Occipital lobe (tissue), 3 donors: ENCODE measurements at places on chromosomes 1 and 21. TPM values are rescaled to one million over a fixed set of nuclear protein-coding genes. Genes with fewer than 3 reads are reported as not detected.

Gene EFNA4
- total RNA-seq: 0.62 TPM

GRCh38 chr1:4650481-4650880, 3.9 kb upstream of the AJAP1 start:
- no peak for DNase-seq

GRCh38 chr1:21304488-21304887, 14.2 kb upstream of the ECE1 start:
- DNase-seq: no peak

DNA sequence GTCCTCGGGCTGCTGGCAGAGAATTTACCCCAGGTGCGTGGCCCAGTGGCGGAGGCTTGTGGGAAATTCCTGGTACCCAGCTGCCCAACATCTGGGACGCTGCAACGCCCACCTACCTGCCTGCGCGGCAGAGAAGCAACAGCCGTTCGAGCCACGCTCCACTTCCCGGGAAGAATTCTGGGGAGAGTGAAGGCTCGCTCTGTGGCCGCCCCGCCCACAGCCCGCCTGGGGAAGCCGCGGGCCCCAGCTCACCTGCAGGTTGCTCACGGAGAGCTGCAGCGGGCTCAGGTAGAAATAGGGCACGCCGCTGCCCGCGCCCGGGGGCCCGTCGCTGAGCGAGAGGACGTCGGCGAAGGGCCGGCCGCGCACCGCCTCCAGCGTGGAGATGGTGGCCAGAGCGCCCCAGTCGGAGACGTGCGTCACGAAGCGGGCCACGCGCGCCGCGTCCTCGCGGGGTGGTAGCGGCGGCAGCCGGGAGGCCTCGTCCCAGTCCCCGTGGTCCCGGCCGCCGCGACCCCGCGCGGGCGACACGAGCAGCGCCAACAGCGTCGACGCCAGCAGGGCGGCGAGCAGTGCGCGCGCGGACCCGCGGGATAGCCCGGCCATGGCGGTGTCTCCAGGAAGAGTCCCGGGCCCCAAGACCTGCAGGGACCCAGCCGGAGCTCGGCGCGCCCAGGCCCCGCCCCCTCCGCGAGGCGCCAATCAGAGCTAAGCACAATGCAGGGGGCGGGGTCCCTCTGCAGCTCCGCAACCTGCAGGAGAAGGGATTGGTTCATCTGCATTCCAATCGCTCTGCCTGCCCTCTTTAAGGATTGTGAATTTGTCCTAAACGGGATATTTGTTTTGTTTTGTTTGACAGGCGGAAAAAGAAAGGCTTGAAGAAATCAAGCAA, at the start of gene CREG1:
Gene CREG1 (minus strand): TSS at position 627 of the 892 bp plus-strand sequence.
- DNase-seq: peak; percentile 91

- DNase-seq: no peak
These were observed 10.6 kb downstream of the URB1 start for GRCh38 chr21:32382108-32382644.

GRCh38 chr1:100882698-100883097, 11.9 kb downstream of the EXTL2 start:
- no peak for DNase-seq

Gene KIF17
- 4.4 TPM for total RNA-seq

GRCh38 chr1:111756124-111756513, 418 bp downstream of the DDX20 start:
- no peak for DNase-seq

Gene TCEA3
- 4.8 TPM for total RNA-seq

- no peak for DNase-seq
These were observed 279.9 kb downstream of the DNM3 start for GRCh38 chr1:172121081-172121717.

Gene KIRREL1
- total RNA-seq: 20.6 TPM

Gene CELA3B
- total RNA-seq: not detected

DNA sequence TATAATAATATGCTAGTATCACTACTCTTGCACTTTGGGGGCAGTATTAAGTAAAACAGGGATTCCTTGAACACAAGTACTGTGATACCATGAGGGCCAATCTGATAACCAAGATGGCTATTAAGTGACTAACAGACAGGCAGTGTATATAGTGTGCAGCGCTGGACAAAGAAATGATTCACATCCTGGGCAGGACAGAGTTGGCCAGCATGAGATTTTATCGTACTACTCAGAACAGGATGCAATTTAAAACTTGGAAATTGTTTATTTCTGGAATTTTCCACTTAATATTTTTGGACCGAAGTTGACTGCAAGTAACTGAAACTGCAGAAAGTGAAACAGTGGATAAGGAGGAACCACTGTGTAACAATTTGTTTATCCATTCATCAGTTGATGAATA, 74.6 kb downstream of the DNTTIP2 start:
- no peak for DNase-seq

DNA sequence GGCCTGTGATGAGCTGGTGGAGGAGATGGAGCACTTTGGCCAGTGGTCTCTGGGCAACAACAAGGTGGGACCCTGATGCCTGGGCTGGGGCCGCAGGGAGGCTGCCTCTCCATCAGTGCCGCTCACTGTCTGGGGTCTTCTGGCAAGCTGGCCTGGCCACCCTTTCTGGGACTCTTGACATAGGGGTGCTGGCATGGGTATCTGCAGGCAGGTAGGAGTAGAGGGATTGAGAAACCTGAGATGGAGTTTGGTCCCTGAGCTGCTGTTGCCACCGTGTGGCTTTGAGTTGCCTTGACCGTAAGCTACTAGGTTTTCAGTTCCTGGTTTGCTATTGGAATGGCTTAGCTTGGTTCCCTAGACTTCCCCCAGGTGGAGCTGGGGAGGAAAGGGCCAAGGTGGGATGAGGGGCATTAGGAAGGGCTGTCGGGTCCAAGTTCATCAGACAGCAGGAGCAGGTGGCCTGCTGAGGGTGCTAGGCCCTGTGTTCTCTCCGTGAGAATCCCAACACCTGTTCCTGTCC, 13.2 kb upstream of the MFN2 start:
- DNase-seq: no peak

DNA sequence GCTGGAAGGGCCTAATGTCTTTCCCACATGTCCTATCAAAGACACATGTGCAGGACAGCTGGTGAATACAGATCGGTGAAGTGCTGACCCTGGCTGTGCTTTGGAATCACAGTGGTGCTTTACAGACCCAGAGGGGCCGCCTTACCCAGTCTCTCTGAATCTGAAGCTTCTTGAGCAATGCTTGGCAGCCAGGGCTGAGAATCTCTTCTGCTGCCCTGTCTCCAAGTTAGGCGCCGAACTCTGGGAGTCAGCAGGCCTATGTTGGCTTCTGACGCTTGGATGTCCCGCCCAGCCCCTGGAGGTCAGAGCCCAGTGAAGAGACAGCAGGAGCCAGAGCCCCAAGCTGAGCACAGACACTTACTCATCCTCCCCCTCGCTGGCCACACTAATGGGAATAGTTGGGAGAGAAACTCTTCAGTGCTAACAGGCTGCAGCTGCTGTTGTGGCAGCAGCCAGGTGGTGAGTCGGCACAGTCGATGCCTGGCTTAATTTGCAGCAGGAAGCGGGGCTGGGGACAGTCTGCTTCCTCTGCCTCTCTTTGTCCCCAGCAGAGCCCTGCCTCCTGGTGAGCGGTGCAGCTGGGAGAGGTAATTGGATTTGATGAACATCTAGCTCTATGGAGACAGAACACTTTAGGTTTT, 68.1 kb downstream of the URB2 start:
- peak; percentile 41 for DNase-seq

Gene KCNA3
- total RNA-seq: 34.3 TPM

Gene FCRL1
- total RNA-seq: 0.16 TPM

DNA sequence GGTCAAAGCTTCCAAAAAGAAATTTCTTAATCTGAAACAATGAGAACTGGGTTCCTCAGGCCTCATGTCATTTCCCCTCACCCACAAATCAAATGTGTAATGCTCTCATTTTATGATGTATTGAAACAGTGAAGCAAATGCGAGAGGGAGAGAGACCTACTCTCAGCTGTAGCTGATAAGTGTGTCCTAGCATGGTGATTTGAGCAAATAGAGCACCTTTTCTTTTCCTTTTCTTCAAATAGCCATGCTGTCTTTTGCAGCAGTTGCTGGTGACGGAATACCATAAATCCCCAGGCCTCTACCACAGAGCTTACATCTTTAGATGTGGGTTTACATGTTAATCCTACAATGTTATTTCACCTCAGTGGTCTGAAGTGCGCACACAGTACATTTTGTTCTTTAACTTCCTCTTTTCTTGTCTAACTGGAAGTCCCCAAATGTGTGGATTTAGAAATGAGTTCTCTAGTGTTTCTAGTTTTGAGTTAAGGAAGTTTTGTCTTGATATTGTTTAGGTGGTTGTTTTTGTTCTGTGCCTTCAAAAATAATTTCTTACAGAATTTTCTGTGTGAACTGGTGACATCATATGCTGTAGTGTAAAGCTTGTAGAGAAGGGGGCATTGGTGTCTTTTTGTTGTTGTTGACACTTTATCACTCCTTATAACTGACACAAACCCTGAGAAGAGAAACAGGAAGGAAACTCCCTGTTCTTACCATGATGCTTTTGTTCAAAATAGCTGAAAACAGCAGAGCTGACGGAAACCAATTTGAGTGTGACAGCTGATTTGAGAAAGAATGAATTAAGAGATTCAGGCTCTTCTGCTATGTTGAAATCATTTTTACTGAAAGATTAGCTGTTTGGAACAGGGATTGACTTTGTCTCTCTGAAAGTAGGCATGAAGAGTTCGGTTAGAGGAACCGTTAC, 12.2 kb downstream of the SMAP2 start:
- no peak for DNase-seq

- no peak for DNase-seq
These were observed at the start of gene NT5C1A for GRCh38 chr1:39671793-39672550. Gene NT5C1A, minus strand, starts transcription at chr1:39672107. Its CDS starts 69 bp downstream, at chr1:39672038.

Gene HES3
- total RNA-seq: not detected

Gene POLR3GL
- 16.2 TPM for total RNA-seq

DNA sequence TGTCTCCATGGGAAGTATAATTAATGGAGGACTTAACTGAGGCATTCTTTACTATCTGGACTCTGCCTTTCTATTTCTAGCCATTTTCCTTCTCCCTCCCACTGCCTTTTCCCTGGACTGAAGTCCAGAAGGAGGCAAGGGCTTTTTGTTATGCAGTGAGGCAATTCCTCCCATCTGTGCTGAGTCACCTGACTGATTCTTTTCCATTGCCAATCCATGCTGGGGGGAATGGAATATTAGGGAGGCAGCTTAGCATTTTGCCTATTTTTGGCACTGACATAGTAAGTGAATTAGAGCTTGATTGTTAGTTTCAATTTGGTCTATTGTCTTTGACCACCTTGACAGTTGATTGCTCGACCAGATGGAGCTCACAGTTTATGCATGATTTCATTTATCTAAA, 1000.6 kb upstream of the PRMT6 start:
- no peak for DNase-seq

GRCh38 chr1:214414691-214415090, 133.7 kb downstream of the SMYD2 start:
- no peak for DNase-seq

DNA sequence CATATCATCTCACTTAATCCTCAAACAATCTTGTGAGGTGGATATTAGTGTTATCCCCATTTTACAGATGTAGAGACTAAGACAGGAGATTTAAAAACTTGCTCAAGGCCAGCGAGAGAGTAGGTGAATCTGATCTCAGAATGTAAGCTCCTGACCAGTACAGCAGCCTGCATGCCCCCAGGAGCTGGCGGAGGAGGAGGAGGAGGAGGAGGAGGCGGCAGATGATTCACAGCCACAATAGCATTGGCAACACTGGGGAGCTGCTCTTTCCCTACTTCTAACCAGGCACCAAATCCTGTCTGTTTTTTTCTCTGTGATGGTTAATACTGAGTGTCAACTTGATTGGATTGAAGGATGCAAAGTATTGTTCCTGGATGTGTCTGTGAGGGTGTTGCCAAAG, 243.2 kb downstream of the ATG4C start:
- DNase-seq: no peak

Gene RHOU
- 39.6 TPM for total RNA-seq

Gene SAMSN1
- total RNA-seq: 5.8 TPM

- no peak for DNase-seq
These were observed 39.1 kb upstream of the TTLL7 start for GRCh38 chr1:84037758-84038611.

Gene TNFSF18
- 5.5 TPM for total RNA-seq

GRCh38 chr21:14982336-14982735, 82.5 kb downstream of the NRIP1 start:
- no peak for DNase-seq

- DNase-seq: no peak
These were observed 2233.1 kb downstream of the MRPL39 start for GRCh38 chr21:23374155-23374554.

DNA sequence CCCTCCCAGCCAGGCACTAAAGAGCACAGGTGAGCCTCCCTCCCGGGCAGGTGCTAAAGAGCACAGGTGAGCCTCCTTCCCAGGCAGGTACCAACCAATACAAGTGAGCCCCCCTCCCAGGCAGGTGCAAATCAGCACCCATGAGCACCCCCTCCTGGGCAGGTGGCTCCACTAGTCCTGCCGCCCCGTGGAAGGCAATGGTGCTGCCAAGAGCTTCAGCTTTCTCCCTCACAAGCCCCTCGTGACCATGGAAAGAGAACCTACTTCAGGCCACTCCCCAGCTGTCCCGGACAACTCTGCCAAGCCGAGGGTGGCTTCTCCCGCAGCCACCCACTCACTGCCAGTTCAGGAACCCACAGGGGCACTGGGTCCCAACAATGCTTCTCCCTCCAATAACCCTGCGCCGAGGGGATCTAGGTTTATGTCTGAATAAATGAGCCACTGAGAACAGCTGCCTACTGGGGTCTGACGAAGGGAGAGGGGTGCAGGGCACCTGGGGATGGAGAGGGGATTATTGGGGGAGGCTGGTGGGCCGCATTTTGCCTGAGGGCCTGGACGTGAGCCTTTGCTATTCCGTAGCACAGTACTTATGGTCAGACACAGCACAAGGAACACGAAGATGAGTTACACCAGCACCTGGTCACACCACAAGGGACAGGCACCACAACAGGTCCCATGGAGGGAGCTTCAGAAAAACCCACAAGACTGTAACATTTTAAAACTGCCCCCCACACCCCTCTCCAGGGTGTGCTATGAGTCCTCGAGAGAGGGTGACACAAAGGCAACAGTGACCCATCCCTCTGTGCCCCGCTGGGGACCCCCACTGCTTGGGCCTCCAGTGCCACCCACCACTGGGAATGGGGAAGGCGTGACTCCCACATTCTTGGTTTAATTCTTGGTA, 46.3 kb downstream of the PRDM15 start:
- no peak for DNase-seq

GRCh38 chr1:57696904-57697303, 273.0 kb upstream of the DAB1 start:
- no peak for DNase-seq

Gene GPR137B
- total RNA-seq: 52.4 TPM

- DNase-seq: no peak
These were observed 448.6 kb downstream of the SETD4 start for GRCh38 chr21:35611708-35612132.

Gene SMG5
- 31.2 TPM for total RNA-seq

GRCh38 chr1:93722081-93723031, 40.7 kb upstream of the BCAR3 start:
- DNase-seq: no peak

GRCh38 chr1:242411901-242412300, 112.6 kb downstream of the PLD5 start:
- DNase-seq: no peak

DNA sequence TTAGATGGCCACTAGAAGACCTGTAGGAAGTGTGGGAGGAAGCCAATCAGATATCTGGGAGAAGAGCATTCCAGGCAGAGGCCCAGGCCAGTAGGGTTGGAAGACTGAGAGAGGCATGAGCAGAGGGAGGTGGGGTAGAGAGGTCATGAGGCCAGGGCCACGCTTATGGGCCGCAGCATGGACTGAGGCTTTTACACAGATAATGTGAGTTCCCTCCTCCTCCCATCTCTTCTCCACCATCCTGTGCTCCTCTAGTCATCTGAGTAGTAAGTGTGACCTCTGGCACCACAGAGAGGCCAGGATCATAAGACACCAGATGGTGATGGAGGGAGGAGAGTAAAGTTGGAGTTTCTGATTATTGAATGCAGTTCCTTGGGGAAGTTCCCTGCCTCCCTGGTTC, 17.1 kb downstream of the TTC22 start:
- DNase-seq: no peak
